ENCODE measurements at places on chromosomes 5 and 9.
A peak's percentile ranks its signal among the peaks of the same experiment; 100 is the strongest.

GRCh38 chr5:133083901-133084300, 32.1 kb downstream of the HSPA4 start:
- no peak for DNase-seq

- DNase-seq = no peak
These were observed 11.9 kb downstream of the TNFAIP8 start for GRCh38 chr5:119367502-119368237.

DNA sequence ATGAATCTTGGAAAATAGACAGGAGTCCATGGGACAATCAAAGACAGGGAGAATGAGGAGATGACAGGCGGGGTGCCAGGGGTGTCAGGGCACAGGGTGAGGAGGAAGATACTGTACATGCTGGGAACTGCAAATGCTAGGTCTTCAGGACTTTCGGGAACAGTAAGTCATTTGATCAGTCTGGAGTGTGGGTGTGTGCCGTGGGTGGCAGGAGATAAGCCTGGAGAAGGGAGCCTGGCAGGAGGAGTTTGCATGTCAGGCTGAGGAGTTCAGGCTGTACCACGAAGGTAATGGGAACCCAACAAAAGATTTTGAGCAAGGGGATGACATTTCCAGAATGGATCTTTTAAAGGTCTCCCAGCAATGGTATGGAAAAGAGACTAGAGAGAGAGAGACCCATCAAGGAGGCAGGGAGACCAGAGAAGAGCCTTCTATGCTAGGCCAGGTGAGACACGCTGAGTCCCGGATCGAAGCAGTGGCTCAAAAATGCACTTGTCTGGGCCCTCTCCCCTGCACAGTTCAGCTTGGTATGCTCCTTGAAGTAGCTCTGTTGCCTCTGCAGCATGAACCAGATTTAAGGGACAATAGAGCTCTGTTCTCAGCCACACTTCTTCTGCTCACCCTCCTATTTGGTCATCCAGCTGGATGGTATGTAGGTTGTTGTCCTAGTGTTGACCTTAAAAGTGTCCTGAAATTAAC, 77.0 kb upstream of the FER start:
- peak; percentile 35 for DNase-seq

DNA sequence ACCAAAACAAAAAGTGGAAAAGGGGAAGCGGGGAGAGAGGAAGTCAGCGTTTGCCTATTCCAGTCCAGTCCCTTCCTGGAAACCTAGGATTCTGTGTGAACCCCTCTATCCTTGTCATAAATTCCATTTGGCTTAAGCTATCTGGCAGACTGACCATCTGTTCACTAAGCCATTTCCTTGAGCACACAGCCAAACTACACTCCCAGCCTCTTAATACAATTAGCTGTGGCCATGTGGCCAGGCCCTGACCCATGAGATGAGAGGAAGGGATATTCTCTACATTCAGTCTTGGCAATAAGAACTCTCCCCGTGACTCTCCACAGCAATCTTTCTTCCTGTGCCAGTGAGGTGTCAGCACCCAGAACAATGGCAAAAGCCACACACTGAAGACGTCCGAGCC, 424.8 kb downstream of the TLE1 start:
- no peak for DNase-seq

GRCh38 chr5:55308254-55308836, 556 bp downstream of the MTREX start:
- DNase-seq = no peak
